Fibroblast of pulmonary artery (primary cell): ENCODE measurements at places on chromosomes 7 and 10.

DNA sequence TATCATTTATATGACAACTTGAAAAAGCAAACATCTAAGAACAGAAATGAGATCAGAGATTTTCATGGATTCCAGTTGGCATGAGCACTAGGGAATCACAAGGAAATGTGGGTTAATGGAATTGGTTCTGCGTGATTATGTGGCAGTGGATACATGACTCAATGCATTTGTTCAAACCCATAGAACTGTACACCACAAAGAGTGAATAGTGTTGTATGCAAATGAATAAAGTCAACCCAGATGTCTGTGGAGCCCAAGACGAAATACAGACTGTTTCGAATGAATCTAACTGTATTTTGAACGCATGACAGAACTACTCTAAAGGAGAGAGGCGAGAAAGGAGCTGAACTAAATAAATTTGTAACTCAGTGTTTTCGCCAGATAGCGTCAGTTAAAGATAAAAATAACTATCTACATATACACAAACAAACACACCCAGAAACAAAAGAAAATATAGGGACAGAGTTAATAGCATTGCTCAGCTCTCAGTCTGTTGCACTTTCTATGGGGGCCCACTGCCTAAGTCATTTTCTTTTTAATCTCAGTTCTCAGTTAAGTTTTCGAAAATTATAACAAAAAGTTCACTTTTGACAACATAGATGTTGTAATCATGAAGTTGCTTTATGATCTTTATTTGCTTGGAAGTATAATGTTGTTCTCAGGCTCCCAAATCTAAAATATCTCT is 636.7 kb upstream of the SEMA3D start:
- DNase-seq: no peak

DNA sequence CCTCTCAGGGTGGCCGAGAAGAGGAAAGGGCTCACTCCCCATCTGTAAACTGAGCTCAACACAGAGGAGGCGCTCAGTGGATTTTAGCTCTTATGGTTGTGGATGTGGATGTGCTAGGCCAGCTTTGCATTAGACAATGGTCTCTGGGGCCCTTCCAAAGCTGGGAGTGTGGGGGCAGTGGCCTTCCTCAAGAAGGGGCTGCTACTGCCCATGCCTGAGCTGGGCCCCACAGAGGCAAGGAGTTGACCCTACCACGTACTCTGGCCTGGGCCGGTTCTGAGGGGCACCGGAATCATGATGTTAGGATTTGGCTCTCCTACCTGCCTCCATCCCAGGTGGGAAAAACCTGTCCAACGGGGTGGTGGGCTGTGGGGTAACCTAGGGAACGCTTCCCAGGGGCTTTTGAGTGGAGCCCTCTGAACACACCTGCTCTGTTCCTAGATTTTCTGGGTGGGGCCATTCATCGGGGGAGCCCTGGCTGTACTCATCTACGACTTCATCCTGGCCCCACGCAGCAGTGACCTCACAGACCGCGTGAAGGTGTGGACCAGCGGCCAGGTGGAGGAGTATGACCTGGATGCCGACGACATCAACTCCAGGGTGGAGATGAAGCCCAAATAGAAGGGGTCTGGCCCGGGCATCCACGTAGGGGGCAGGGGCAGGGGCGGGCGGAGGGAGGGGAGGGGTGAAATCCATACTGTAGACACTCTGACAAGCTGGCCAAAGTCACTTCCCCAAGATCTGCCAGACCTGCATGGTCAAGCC is 11.5 kb downstream of the AQP1 start:
- DNase-seq: no peak

GRCh38 chr7:17385612-17386011 is 87.2 kb downstream of the AHR start:
- no peak for DNase-seq

GRCh38 chr7:1322240-1323110 is 89.8 kb downstream of the UNCX start:
- DNase-seq: no peak

GRCh38 chr7:137446025-137446424 is 102.5 kb upstream of the PTN start:
- DNase-seq: no peak

DNA sequence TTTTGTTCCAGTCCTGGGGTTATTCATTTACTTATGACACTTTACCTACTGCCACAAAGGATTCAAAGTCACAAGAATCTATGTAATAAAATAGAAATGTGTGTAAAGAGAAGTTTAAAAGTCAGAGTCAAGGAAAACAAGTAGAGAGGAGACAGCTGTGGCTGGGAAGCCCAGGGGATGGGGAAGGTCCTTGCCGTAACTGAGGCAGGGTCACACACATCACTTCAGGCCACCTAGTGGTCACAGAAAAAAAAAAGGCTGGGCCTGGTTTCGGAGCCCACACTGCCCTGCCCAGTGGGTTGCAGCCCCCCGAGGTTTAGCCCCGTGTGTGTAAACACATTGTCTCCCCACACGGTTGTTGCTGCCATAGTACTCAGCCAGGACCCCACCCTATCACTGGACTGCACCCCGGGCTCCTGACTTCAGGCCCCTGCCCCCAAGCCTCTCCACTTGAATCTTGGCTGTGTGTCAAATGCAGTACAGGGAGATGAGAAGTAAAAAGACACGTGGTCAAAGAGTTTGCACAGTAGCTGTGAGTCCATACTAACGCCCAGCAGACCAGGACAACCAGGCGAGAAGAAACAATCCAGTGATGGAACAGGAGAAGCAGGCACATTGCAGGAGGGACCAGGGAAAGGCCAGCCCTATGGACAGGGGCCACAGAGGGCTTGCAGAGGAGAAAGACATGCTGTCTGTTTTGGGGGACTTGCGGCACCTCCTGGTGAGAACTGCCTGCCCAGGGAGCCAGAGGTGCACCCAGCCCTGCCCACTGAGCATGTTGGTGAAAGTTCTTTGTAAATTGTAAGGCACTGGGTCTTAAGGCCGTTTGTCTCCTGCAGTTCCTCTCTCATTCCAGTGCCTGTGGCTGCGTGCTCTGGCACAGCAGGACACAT is 91.4 kb upstream of the MACROH2A2 start:
- DNase-seq: no peak

DNA sequence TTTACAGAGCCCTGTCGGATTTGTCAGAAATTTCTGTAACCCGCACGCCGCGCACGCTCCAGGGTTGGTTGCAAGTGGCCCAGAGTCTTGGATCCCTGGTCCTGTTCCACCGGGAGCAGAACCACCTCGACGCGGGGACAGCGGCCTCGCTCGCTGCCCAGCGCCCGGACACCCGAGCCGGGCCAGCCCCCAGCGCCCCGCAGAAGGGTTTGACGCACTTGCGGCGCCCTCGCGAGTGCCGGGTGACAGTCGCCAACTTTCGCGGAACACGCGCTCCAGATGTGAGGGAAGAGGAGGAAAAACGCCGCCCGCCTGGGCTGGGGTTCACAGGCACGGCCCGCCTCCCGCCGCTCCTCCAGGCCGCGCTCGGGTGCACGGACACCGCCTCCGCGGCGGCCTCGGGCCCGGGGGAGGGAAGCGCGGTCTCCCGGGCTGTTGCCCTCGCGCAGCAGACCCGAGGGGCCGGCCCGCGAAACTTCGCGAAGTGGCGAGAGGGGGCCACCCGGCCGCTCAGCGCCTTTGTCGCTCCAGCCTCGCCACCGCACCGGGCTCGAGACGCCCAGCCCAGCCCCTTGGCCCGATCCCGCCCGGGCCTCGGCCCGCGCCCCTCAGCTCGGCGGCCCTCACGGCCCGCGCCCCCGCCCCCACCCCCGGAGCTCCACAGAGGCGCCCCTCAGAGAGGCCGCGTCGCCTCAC is 514 bp downstream of the RNF216 start:
- DNase-seq: peak; percentile 30

DNA sequence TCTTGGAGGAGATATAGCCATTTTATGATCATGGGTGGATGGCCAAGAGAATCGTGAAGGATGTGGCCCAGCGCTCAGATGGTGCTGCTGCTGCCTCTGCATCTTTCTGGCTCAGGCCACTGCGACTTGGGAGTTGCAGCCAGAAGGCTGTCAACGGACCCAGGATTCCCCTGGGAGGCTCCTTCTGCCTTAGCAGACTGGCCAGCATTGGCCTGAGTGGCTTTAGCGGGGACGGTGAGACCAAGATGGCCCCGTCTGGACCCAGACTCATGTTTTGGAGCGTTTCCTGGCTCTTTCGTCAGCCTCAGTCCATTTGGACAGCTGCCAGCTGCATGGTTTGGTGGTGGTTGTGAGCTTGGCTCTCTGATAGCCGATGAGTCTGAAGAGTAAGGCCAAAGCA is 97.2 kb downstream of the GALNT17 start:
- DNase-seq: no peak

DNA sequence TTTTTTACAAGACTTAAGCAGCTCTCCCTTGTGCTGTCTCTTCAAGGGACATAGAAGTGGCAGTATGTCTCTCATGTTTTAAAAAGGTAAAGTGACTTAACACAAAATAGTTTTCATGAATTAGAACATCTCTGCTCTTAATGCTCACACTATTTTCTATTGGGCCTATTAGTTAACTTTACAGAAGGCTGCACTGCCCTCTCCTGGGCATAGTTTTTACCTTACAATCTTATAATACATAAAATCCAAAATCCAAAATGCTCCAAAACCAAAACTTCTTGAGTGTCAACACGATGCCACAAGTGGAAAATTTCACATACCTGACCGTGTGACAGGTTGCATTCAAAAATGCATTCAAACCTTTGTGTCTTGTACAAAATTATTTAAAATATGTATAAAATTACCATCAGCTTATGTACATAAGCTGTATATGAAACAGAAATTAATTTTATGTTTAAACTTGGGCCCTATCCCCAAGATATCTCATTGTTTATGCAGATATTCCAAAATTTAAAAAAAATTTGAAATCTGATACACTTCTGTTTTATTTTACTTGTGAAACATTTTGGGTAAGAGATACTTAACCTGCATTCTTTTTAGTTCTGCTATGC is 25.8 kb downstream of the TES start:
- DNase-seq: peak; percentile 80

DNA sequence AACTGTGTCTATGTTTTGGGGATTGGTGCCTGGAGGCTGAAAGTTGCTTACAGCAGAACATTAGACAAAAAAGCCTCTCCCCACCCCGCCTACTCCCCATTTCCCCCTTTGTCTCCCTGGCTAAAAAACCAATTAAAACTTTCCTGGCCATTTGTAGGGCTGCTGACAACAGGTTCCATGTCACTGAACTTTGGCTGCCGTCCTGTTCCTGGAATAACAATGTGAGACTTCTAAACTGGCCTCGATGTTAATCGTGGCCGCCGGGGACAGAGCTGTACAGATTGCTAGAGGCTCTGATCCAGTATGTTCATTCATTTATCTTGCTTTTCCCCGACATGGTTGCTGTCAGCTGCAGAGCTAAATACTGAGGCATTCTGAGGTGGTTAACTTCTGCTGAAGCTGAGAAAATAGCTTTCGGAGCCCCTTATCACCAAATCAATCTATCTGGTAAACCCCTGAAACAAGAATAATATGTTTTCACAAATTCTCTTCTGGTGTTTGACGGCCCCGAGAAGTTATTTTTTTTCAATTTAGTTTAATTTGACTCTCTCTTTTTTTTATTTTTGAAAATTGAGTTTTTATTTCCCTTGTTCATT is 271.6 kb downstream of the GFRA1 start:
- no peak for DNase-seq

DNA sequence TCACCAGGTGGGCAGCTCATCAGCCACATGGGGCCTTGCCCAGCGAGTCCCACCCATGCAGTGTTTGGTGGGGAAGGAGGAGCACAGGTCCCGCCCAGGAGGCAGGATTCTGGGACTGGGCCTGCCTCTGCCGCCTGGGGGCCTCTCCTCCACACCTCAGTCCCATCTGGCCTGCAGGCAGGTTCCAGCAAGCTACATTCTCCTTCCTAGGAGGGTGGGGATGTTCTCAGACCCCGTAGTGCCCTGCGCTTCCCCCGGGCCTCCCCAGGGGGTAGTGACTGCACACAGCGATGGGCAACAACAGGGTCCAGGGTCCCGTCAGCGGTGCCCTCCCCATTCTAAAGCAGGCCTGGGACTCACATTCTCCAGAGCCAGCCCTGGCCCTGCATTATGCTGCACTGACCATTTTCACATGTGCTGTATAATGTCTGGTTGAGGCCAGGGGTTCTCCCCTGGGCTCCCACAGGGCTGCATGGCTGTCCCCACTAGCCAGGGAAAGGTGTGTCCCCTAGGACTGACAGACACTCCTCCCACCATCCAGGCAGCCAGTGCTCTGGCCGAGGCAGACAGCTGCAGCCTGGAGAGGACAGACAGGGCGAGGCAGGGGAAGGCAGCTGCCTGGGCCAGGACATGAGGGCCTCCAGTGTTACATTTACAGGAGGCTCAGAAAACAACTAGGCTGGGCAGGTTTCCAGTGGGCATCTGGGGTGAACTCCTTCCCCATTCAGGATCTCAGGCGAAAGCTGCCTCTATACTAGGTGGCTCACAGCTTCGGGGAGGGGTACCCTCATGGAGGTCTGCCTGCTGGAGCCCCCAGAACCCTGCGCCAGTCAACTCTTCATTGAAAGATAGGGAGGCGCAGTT is 9.3 kb downstream of the RASGEF1A start:
- no peak for DNase-seq
